ENCODE measurements at places on chromosomes 4 and X.

- H3K36me3 ChIP-seq: no peaks in the 10 kb centered on the region
- no peak overlapping the region for H3K27ac ChIP-seq
- DNase-seq: no peak
- no peak overlapping the region for H3K4me3 ChIP-seq
- H3K27me3 ChIP-seq: no peaks in the 10 kb centered on the region
Measured at GRCh38 chr4:72536443-72536842, 32.6 kb downstream of the ADAMTS3 start.

- no peaks in the 10 kb centered on the region for H3K4me1 ChIP-seq
- H3K4me3 ChIP-seq: no peak overlapping the region
- peak; percentile 19 for DNase-seq
- H3K36me3 ChIP-seq: no peaks in the 10 kb centered on the region
- no peaks in the 10 kb centered on the region for H3K27me3 ChIP-seq
Measured at GRCh38 chr4:43132010-43132582, 239.6 kb downstream of the GRXCR1 start.

GRCh38 chr4:89595125-89595789 is 241.7 kb downstream of the SNCA start:
- H3K36me3 ChIP-seq: no peaks in the 10 kb centered on the region
- H3K4me3 ChIP-seq: no peak overlapping the region
- no peaks in the 10 kb centered on the region for H3K4me1 ChIP-seq
- no peak for DNase-seq

DNA sequence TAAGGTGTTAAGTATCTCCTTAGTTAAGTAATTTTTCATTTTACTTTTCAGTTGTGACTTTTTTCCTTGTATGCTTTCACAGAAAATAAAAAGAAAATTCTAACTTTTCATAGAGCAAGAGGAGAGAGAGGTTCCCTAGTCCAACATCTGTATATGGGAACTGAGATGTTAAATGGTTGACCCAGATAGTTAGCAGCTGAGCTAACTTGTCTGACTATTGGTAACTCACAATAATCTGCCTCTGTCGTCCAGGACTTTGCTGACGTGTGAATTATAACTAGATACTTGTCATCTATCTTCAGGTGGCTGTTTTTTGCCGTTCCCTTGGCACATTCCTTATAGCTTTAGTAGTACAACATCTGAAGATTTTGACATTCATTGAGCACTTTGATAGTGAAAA is 29.9 kb downstream of the TBC1D19 start:
- H3K4me1 ChIP-seq: no peaks in the 10 kb centered on the region
- no peaks in the 10 kb centered on the region for H3K27me3 ChIP-seq
- no peak overlapping the region for H3K27ac ChIP-seq
- no peak for DNase-seq
- no peaks in the 10 kb centered on the region for H3K36me3 ChIP-seq

DNA sequence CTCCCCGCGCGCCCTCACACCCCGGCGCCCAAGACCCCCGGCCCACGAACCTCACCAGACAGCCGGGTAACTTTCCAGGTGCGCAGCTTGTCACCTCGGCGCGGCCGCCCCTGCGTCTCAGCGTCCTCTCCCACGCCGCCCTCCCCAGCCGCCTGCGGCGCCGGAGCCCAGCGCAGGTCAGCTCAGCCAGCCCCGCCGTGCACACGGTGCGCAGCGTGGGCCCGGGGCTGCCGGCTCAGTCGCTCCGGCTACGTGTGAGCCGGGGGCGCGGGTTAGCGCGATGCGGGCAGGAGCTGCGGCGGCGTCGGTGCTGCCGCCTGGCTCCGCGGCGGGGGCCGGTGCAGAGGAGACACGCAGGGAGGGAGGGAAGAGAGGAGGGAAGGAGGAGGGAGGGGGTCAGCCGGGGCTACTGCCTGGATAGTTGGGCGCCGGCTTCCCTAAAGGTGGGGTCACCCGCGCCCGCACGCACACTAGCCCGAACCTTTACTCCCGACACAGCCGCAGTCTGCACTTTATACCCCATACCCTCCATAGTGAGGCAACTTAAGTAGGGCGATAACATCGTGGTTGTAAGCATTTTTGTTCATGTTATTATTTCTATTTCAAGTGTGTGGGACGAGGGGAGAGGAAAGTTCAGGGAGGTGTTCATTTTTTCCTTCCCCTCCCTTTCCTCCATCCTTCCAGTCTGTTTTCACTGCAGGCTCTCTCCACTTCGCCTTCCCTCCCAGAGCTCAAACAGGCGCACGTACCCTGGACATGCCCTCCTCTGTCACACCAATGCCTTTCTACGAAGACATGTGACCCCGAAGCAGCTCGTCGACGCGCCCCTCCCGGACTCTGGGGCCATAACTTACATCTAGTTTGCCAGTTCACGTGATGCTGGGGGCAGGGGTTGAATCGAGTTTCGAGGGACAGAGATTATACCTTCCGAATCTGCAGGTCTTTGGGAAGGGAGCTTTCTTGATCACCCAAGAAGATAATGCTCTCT is at the start of gene PRKG2:
Gene PRKG2, minus strand, starts transcription at position 342 of the 988 bp plus-strand sequence. CDS start 10,175 bp downstream, outside the sequence.
- no peaks in the 10 kb centered on the region for H3K36me3 ChIP-seq
- peak within 1 kb of the TSS; percentile 32 for H3K27ac ChIP-seq
- H3K4me3 ChIP-seq: peak within 1 kb of the TSS; percentile 55
- no peaks in the 10 kb centered on the region for H3K4me1 ChIP-seq
- no peak for DNase-seq

- DNase-seq: no peak
- no peaks in the 10 kb centered on the region for H3K36me3 ChIP-seq
- H3K27ac ChIP-seq: no peak overlapping the region
- H3K4me3 ChIP-seq: no peak overlapping the region
Measured at GRCh38 chr4:26815199-26815598, 45.4 kb upstream of the STIM2 start.

- no peak overlapping the region for H3K4me3 ChIP-seq
- no peaks in the 10 kb centered on the region for H3K4me1 ChIP-seq
- no peaks in the 10 kb centered on the region for H3K36me3 ChIP-seq
- no peaks in the 10 kb centered on the region for H3K27me3 ChIP-seq
Measured at GRCh38 chr4:73735231-73735630, 5.1 kb upstream of the CXCL8 start.

DNA sequence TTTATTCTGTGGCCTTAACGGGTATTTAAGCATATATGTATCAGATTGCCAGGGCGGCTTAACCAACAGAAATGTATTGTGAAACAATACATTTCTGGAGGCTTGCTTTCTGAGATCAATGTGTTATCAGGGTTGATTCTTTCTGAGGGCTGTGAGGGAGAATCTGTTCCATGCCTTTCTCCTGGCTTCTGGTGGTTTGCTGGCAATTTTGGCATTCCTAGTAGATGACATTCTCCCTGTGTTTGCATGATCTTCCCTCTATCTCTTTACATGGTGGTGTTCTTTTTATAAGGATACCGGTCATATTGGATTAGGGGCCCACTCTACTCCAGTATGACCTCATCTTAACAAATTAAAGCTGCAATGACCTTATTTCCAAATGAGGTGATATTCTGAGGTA is 16.9 kb upstream of the CEP135 start:
- H3K36me3 ChIP-seq: no peaks in the 10 kb centered on the region
- H3K27ac ChIP-seq: no peak overlapping the region

DNA sequence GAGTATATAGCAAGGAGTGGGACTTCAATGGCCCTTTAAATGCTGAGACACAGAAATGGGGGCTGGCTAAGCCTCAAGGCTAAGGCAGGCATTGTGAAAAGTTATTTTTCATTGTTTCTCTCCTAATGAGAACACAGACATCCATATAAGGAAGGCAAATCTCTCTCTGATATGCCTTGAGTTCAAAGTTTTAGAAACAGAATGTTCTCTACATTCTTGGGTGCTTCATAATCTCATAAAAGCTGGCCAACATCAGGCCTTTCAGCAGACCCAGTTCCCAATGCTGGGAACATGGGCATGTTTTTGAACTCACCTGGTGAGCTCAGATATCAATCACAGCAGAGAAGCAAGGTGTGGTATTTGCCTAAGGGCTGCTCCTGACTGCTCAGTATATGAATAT is 19.4 kb upstream of the RAB40A start:
- no peak overlapping the region for H3K4me3 ChIP-seq
- peak overlapping the region; percentile 74 for H3K27ac ChIP-seq
- no peaks in the 10 kb centered on the region for H3K27me3 ChIP-seq
- no peaks in the 10 kb centered on the region for H3K4me1 ChIP-seq
- DNase-seq: peak; percentile 12
- H3K36me3 ChIP-seq: no peaks in the 10 kb centered on the region

DNA sequence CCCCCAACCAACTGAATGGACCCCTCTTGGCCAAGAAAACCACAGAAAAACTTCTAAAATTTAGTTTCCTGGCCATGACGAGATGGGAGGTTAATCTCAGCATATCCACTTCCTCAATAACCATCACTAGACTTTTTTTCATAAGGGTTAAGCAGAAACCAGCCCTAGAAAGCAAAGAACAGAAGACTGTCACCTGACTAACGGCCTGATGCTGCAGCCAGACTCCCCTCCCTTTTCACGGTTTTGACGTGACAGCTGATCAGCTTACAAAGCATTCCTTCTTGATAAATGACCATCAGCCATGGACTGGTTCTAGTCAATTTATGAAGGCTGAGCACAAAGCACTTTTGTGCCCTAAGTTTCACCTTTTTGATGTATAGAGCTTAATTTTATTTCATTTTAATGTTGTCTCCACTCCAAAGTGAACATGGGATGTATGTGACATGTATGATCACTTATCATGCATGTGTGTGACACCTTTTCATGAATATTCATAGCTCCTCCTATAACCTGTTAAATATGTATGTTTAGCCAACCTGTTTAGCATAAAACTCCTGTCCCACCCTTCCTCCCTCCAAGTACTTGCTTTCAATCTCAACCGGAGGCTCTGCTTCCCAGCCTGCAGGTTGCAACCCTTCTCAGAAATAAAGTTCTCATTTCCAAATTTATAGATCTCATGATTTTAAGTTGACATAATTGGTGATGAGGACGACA is 56.3 kb downstream of the SERTM2 start:
- no peak for DNase-seq
- H3K27ac ChIP-seq: no peak overlapping the region
- no peaks in the 10 kb centered on the region for H3K27me3 ChIP-seq

DNA sequence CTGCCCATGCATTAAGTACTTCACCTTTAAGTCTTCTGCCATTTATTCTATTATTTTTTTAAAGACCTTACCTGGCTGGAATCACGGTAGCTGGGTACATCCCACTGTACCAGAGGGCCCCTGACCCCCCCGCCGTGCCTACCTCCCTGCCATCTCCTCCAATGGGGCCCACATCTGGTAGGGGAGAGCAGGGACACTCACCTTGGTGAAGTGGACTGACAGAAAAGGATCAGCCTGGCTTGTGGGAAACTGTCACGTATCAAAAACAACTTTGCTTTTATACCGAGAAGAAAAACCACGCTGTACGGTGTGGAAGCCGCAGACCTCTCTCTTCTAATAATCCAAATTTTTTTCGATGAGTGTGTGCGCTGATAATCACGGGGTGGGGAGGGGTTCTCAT is at the start of gene FOXP3:
Gene FOXP3, minus strand, starts transcription at position 251 of the 400 bp plus-strand sequence. CDS start 6,205 bp downstream, outside the sequence.
- H3K27ac ChIP-seq: no peak within 1 kb of the TSS
- no peaks in the 10 kb centered on the region for H3K4me1 ChIP-seq
- H3K4me3 ChIP-seq: no peak within 1 kb of the TSS
- no peaks in the 10 kb centered on the region for H3K36me3 ChIP-seq
- no peaks in the 10 kb centered on the region for H3K27me3 ChIP-seq
- DNase-seq: no peak

DNA sequence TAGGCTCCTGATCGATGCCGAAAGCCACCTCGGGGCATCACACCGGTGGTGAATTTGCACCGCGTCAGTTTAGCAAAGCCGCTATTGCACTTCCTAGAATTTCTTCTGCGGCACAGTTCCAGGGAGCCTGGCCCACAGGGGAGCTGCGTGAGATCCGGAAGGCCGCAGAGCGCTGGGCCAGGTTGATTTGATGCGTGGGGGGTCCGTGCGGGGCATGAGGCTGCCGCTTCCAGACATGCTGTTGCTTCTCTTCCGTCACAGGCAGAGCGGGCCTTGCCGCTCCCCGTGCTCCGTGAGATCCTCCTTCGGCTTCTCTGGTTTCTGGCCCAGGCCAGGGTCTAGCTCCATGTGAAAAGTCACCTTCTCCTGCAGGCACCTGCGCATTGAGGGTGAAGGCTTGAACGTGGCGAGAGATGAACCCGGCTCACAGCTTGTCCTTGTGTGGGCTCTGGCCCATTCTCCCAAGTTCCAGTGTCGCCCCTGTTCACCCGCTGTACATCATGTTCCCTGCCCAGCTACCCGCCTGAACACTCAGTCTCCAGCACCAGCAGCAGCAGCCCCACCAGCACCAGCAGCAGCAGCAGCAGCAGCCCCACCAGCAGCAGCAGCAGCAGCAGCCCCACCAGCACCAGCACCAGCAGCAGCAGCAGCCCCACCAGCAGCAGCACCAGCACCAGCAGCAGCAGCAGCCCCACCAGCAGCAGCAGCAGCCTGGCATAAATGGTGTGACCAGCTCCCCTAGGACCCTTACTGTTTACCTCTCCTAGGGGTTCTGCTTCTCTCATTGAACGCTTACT is 131.2 kb downstream of the TRIML1 start:
- H3K36me3 ChIP-seq: no peaks in the 10 kb centered on the region
- H3K4me3 ChIP-seq: no peak overlapping the region
- no peaks in the 10 kb centered on the region for H3K4me1 ChIP-seq
- H3K27ac ChIP-seq: no peak overlapping the region

- peak within 1 kb of the TSS; percentile 52 for H3K4me3 ChIP-seq
- H3K27ac ChIP-seq: peak within 1 kb of the TSS; percentile 67
- H3K27me3 ChIP-seq: no peaks in the 10 kb centered on the region
Measured at GRCh38 chrX:154804957-154805695, at the start of gene MPP1. Gene MPP1, minus strand, starts transcription at chrX:154805485. Its CDS starts 112 bp downstream, at chrX:154805373.

- no peaks in the 10 kb centered on the region for H3K36me3 ChIP-seq
- no peaks in the 10 kb centered on the region for H3K4me1 ChIP-seq
Measured at GRCh38 chr4:75248770-75249407, 265.3 kb downstream of the RCHY1 start.

DNA sequence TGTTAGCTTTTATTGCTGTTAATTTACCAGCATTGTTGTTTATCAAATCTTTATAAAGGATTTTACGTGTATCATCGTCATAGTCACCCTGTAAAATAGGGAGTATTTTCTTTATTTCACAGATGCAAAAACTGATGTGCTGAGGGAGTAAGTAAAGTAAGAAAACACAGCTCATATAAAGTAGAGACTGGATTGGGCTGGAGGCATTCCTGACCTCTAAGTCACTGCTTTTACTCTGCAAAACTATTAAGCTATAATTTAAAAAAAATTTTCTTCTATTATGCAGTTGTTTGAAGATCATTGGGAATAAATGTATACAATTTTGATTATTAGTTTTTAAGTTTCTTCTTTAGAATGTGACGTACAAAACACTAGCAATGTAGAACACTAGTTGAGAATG is 45.9 kb downstream of the NUDT6 start:
- DNase-seq: no peak
- no peaks in the 10 kb centered on the region for H3K36me3 ChIP-seq
- H3K27me3 ChIP-seq: no peaks in the 10 kb centered on the region
- no peak overlapping the region for H3K4me3 ChIP-seq
- no peaks in the 10 kb centered on the region for H3K4me1 ChIP-seq
- H3K27ac ChIP-seq: no peak overlapping the region

GRCh38 chrX:24350217-24350616 is 10.2 kb upstream of the SUPT20HL1 start:
- no peaks in the 10 kb centered on the region for H3K4me1 ChIP-seq
- DNase-seq: no peak
- H3K27ac ChIP-seq: no peak overlapping the region
- no peaks in the 10 kb centered on the region for H3K27me3 ChIP-seq

Data from prostate gland (tissue), 2 donors.